ENCODE measurements at places on chromosomes 2 and 18.

GRCh38 chr2:16729335-16729734 lies 63.7 kb upstream of the CYRIA start:
- no peak for DNase-seq

DNA sequence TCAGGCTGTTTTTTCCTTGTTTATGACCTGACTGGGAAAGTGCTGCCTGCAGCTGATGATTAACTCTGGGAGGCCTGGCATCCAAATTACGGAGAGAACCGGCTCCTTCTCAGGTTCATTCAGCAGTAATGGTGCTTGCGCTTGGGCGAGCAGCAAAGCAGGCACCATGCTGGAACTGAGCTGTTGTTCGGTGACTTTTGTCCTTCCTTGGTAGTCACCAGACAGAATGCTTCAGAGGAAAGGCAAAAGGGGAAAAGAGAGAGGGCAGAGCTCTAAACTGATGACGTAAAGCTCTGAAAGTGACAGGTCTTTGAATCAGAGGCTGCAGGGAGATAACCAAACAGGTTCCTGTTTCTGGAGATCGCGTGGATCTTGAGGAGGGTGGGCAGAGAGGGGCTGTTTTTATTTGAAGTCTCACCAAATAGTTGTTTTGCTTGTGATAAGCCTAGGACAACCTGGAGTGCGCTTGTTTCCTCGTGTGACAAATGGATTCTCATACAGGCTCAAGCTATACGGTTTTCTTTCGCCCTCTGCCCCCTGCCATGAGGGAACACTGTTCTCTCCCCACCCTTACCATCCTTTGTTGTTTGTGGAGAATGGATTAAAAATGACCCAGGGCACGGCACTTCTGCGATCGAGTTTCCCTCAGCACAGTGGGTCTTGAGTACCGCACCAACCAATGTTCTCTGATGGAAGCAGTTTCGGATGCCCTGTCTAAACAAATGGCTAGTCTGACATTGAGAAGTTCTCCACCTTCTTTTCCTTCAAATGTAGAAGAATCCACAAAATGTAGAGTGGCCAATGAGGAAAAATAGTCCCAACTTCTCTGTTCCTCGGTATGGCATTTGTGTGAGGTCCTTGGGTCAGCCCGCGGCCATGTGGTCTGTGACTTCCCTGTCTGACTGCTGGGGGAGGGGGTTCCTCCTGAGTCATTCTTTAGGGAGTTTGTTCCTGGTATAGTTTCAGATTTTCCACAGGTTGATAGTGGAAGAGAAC lies 1.3 kb downstream of the RASGRP3 start:
- DNase-seq = peak; percentile 21

DNA sequence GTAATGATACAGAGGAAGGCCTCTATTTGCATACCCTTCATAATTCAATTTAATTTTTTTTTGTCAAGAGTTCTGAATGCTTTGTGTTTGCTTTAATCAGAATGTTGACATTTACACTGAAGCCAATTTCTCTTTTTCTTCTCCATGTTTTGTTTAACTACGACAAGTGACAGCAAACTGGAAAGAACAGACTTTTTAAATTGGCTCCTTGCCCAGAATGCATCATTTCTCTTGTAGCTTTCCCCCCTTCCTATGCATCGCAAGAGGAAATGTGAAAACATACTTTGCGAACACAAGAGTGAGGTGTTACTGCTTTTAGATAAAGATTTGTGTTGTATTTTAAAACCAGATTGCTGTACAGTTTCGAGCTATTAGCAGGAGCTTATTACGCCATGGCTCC lies 955.2 kb upstream of the CELF4 start:
- no peak for DNase-seq

GRCh38 chr2:188966079-188966571 lies 8.0 kb upstream of the COL3A1 start:
- no peak for DNase-seq

DNA sequence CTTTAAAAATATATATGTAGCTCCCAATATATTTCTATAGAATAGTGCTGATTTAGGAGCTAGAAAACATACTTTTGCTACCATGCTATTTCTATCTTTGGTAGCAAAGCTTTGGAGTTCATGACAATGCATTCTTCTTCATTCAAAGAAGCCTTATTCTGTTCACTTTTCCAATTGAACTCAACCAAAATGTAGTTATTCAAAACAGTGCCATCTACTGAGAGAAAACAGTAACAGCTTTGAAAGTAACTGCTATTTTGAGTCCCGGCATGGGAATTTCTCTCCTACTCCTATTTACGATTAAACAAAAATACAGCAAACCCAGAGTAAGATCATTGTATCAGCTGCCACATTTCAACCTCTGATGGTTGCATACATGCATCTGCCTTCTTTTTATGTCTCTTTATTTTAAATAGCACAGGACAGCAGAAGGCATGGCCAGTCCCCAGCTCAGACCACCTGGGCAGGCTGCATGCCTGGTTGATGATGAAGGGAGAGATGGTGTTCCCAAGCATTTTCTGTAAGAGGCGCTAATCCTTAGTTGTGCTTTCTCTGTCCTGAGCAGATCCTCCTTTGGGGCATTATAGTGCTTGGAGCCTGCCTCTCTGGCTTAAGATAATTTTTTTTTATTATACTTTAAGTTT lies 69.7 kb upstream of the SULT1C3 start:
- no peak for DNase-seq

GRCh38 chr18:6013171-6013810 lies 118.0 kb upstream of the TMEM200C start:
- no peak for DNase-seq

Data from activated T-cell treated with anti-CD3 and anti-CD28 coated beads for 24 hours (primary cell).